Activated CD4-positive, alpha-beta memory T cell treated with anti-CD3 and anti-CD28 coated beads for 36 hours (primary cell): ENCODE measurements at places on chromosomes 4 and X. TPM values are rescaled to one million over a fixed set of nuclear protein-coding genes. Genes with fewer than 3 reads are reported as not detected.
A peak's percentile ranks its signal among the peaks of the same experiment; 100 is the strongest.

DNA sequence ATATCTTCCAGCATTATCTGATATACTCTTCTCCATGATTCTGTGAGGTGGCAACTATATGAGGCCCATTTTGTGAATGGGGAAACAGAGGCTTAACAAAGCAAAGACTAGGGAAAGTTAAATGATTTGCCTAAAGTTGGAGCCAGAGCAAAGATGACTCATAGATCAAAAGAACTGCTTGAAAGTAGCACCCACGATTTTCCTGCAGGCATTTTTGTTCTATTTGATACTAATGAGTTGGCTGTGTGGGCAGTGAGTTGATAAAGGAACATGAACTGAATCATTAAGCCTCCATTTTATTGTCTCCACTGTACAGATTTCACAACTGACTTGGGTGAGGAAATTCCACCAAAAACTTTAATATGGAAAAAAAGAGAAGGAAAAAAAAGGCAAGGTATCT, 138.9 kb upstream of the IGFBP7 start:
- H3K27ac ChIP-seq, result no peak overlapping the region
- no peaks in the 10 kb centered on the region for H3K36me3 ChIP-seq
- H3K4me1 ChIP-seq, result no peaks in the 10 kb centered on the region
- no peak overlapping the region for H3K4me3 ChIP-seq
- no peak for DNase-seq

GRCh38 chr4:117610706-117611308, 423.5 kb upstream of the NDST3 start:
- H3K4me3 ChIP-seq, result no peak overlapping the region
- no peaks in the 10 kb centered on the region for H3K36me3 ChIP-seq
- no peaks in the 10 kb centered on the region for H3K27me3 ChIP-seq
- no peak for DNase-seq

DNA sequence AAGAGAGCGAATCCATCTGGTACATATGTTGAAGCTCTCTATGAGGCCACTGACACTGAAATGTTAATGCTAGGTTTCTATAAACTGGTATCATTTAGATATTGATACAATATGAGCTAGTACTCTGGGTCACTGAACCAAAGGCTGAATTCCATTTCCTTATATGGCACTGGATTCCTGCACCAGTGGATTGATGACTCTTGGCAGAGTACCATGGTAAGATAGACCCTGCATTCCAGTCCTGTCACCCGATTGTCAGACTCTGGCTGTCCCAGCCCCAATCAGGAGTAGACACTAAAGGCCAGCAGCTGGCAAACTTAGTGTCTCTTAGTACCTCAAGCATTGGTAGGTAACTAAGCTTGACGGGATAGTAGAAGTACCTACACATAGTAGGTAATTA, 44.0 kb upstream of the EOLA2 start:
- H3K4me1 ChIP-seq, result no peaks in the 10 kb centered on the region
- H3K36me3 ChIP-seq, result no peaks in the 10 kb centered on the region

DNA sequence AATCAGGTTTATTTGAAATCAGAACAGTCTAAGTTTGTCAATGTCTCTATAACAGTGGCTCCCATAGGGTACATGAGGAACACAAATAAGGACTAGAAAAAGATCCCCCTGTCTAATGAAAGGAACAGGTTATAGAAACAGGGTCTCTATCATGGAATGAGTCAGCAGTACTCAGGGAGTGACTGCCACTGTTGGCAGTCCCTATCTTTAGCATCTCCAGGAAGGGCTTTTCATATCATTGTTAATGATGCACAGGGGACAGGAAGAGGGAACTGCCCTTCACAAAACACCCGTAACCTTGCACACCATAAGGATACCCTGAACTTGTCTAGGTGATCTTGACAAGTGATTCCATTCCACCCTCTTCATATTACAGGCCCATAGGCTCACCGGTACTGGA, 38.5 kb upstream of the SMIM10L2A start:
- H3K27ac ChIP-seq, result peak overlapping the region; percentile 42
- H3K27me3 ChIP-seq, result no peaks in the 10 kb centered on the region
- peaks cover 45% of the 10 kb centered on the region for H3K4me1 ChIP-seq
- no peaks in the 10 kb centered on the region for H3K36me3 ChIP-seq

DNA sequence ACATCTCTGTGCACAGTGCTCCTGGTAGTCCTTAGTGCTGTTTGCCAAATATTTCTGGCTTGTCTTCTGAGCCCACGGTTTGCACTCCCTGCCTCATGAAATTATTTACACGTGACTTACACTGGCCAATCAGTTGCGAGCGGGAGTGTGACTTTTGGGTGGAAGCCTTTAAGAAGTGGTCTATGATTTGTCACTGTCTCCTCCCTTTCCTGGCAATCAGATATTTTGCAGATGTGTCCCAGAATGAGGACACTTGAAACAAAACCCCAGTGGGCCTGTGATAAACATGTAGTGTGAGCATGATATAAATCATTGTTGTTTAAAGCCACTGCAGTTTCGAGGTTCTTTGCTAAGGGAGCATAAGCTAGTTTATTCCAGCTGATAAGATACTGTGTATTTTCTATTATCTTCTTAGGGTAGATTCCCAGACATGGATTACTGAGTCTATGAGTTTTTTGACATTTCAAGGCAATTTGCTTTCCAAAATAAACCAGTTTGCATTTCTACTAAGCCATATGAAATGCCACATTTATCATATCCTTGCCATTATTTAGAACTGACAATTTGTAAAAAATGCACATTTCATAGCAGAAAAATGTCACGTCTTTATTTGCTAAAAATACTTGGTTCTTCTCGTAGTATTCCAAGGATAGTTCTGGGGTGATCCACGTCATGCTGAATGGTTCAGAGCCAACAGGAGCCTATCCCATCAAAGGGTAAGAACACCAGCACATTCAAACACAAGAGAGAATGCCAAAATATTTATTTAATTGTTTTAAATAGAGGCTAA, 12.0 kb downstream of the BST1 start:
- H3K27me3 ChIP-seq, result no peaks in the 10 kb centered on the region
- no peak overlapping the region for H3K27ac ChIP-seq
- no peak for DNase-seq
- peaks cover 3% of the 10 kb centered on the region for H3K4me1 ChIP-seq
- no peaks in the 10 kb centered on the region for H3K36me3 ChIP-seq

DNA sequence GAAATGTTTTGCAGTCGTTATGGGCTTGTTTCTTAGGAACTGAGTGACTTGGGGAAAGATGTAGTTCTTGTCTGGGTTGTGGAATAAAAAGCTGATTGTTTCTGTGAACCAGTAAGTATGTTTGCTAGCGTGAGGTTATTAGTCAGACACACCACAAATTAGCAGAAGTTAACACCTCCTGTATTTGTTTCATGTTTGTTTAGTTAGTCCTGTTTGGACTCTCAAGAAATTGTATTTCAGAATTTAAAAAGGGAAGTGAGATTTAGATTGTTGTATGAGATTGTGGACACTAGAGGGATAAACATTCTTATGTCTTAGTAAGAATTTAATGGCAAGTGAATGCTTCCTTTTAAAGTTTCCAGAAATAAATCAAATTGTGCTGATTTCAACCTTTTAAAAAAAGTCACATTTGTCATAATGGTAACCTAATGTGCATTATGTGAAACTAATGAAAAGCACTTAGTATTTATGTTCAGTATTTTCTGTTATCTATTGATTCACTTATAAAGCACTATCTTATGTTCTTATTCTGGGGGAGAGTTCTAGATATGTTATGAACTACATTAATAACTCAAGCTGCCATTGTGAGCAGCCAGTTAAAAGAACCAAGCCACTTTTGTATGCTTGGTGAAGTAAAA, 25.6 kb downstream of the ATP10D start:
- no peaks in the 10 kb centered on the region for H3K36me3 ChIP-seq
- H3K27me3 ChIP-seq, result no peaks in the 10 kb centered on the region
- peaks cover 4% of the 10 kb centered on the region for H3K4me1 ChIP-seq

- no peak overlapping the region for H3K4me3 ChIP-seq
- no peak for DNase-seq
- no peaks in the 10 kb centered on the region for H3K36me3 ChIP-seq
- no peaks in the 10 kb centered on the region for H3K27me3 ChIP-seq
These were observed 1114.9 kb downstream of the C4orf33 start for GRCh38 chr4:130210864-130211263.

GRCh38 chr4:124810827-124811226, 98.3 kb upstream of the ANKRD50 start:
- no peaks in the 10 kb centered on the region for H3K27me3 ChIP-seq
- H3K4me1 ChIP-seq, result no peaks in the 10 kb centered on the region
- no peak overlapping the region for H3K27ac ChIP-seq
- no peak for DNase-seq

- DNase-seq, result no peak
- no peaks in the 10 kb centered on the region for H3K36me3 ChIP-seq
- H3K27me3 ChIP-seq, result peaks cover 80% of the 10 kb centered on the region
- peak within 1 kb of the TSS; percentile 12 for H3K4me3 ChIP-seq
These were observed at the start of gene PDGFRA for GRCh38 chr4:54228961-54229501. PDGFRA (plus strand) TSS chr4:54229293; CDS start chr4:54258769, 29,476 bp downstream.

Gene ACOX3
- total RNA-seq, result 42.3 TPM

Gene FAT1
- not detected for total RNA-seq

Gene MSANTD1
- total RNA-seq, result 0.39 TPM

Gene F9
- total RNA-seq, result not detected

Gene CXCL6
- total RNA-seq, result not detected

Gene SOWAHD
- 0.34 TPM for total RNA-seq
